ENCODE measurements at places on chromosomes 16 and 17.

DNA sequence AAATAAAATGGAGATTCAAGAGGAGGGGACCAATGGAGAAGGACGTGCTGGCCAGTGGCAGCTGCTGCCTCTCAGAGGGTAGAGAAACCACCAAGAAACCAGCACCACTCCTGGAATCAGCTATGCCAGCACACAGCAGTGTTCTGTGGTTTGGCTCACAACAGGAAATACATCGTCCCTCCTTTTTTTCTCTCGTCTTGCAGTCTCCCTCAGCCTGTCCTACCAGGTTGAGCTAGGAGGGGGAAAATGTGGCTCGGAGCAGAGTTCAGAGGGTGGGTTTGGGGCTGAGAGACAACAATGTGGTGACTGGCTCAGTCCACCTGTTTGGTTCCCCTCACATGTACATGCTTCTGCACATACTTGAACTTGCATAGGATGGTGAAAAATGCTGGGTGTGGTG, 19.9 kb upstream of the SLC16A5 start:
- H3K4me3 ChIP-seq = no peak overlapping the region
- peaks cover 25% of the 10 kb centered on the region for H3K36me3 ChIP-seq
- peaks cover 31% of the 10 kb centered on the region for H3K4me1 ChIP-seq
- H3K27me3 ChIP-seq = no peaks in the 10 kb centered on the region
- DNase-seq = peak; percentile 86
- H3K27ac ChIP-seq = peak overlapping the region; percentile 67

- no peaks in the 10 kb centered on the region for H3K36me3 ChIP-seq
- H3K27ac ChIP-seq = no peak overlapping the region
- DNase-seq = no peak
- H3K4me1 ChIP-seq = no peaks in the 10 kb centered on the region
- H3K27me3 ChIP-seq = no peaks in the 10 kb centered on the region
These were observed 18.3 kb downstream of the COX11 start for GRCh38 chr17:54950116-54950515.

- no peak overlapping the region for H3K4me3 ChIP-seq
- DNase-seq = no peak
- no peaks in the 10 kb centered on the region for H3K4me1 ChIP-seq
- no peaks in the 10 kb centered on the region for H3K36me3 ChIP-seq
These were observed 7.9 kb upstream of the NAGPA start for GRCh38 chr16:5041600-5042133.

DNA sequence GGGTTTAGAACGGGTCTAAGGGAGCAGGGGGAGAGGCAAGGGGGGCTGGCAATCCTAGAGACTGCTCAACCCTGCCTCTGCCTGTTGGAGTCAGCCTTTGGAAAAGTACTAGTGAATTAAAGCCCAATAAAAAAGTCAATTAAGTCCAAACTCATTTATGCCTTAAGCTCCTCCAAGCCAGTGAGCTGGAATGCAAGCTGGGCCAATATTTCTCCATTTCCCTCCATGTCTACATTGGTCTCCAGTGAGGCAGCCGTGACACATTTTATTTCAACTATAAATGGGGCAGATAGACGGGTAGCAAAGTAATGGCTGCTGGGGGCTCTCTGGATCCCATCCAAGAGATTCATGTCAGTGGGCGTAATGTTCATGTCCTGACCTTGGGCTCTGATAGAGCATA, 144.0 kb downstream of the SPACA3 start:
- H3K36me3 ChIP-seq = no peaks in the 10 kb centered on the region
- H3K4me3 ChIP-seq = no peak overlapping the region
- no peak for DNase-seq
- H3K4me1 ChIP-seq = no peaks in the 10 kb centered on the region

DNA sequence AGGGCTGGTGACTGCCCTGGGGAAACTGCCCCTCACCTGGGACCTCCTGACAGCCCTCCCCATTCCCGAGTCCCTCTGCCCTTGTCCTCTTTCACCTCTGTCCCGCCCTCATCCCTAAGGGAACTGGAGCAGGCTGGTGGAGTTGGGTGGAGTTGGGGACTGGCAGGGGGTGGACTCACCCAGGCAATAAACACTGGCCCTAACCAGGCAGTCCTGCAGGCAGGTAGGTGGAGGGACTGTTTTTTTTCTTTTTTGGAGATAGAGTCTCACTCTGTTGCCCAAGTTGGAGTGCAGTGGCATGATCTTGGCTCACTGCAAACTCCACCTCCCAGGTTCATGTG, 11.7 kb downstream of the GCGR start:
- H3K27ac ChIP-seq = no peak overlapping the region
- DNase-seq = no peak
- H3K36me3 ChIP-seq = no peaks in the 10 kb centered on the region

DNA sequence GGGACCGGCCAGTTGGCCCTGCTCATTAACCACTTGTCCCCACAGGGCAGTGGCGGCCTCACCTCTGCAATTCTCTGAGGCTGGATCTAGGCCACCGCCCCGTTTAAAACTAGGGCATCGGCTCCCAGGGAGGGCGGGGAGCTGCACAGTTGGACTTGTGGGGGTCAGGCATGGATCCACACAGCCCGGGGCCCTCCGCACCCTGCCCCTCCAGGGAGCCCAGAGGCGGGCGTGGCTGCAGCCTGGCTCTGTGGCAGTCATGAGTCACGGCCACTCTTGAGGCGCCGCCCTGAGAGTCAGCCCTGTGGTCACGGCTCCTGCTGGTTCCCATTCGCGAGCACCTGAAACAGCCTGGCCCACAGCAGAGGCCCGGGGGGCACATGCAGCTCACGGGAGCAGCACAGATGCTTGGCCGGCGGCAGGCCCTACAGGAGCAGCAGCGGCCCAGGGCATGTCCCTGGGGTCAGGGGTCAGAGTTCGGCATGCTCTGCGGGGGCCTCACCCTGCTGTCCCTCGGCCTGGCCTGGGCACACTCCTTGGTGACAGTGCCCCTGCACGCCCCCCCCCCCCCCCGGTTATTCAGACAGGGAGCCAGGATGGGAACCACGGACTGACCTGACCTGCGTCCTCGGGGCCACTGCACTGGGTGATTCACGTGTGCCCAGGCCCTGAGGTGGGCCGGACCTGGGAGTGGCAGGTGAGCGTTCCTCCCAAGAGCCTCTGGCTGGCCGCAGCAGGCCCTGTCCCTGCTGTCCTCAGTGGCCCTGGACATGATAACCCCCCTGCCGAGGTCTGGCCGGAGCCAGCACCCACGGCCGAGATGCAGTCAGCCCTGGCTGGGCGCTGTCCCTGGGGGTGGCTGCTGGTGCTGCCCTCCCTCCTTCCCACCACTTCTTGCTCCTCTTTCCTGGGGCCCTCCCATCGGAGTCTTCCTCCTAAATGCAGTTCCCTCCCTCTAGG, 8.2 kb downstream of the CAPN15 start:
- no peak overlapping the region for H3K4me3 ChIP-seq
- DNase-seq = no peak
- no peaks in the 10 kb centered on the region for H3K4me1 ChIP-seq
- no peak overlapping the region for H3K27ac ChIP-seq
- H3K36me3 ChIP-seq = peaks cover 50% of the 10 kb centered on the region

GRCh38 chr17:62678214-62678919, 50.9 kb downstream of the MRC2 start:
- no peaks in the 10 kb centered on the region for H3K27me3 ChIP-seq
- H3K27ac ChIP-seq = no peak overlapping the region
- DNase-seq = no peak
- H3K4me3 ChIP-seq = no peak overlapping the region
